ENCODE measurements at places on chromosomes 12 and 14. TPM values are rescaled to one million over a fixed set of nuclear protein-coding genes. Genes with fewer than 3 reads are reported as not detected.

DNA sequence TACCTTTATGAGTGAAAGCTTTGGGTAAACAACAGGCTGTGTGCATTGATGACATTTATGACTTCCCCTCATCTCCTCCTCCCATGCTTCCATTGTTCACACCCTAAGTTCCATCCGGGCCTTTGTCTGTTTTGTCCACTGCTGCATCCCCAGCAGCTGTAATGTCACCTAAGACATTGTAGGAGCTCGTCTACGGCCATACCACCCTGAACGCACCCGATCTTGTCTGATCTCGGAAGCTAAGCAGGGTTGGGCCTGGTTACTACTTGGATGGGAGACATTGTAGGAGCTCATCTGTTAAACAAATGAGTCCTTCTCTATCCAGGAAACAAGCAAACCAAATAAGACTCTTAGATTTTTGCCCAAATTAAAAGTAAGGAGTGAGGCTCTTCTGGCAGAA is 40.4 kb upstream of the SYCP3 start:
- H3K27ac ChIP-seq, result no peak overlapping the region
- DNase-seq, result no peak
- no peak overlapping the region for H3K4me3 ChIP-seq
- H3K27me3 ChIP-seq, result no peaks in the 10 kb centered on the region
- H3K4me1 ChIP-seq, result peaks cover 9% of the 10 kb centered on the region
- H3K36me3 ChIP-seq, result peaks cover 2% of the 10 kb centered on the region

GRCh38 chr14:53109105-53110041 is 43.8 kb downstream of the DDHD1 start:
- no peaks in the 10 kb centered on the region for H3K36me3 ChIP-seq
- no peak overlapping the region for H3K4me3 ChIP-seq
- no peak overlapping the region for H3K27ac ChIP-seq
- H3K27me3 ChIP-seq, result no peaks in the 10 kb centered on the region

DNA sequence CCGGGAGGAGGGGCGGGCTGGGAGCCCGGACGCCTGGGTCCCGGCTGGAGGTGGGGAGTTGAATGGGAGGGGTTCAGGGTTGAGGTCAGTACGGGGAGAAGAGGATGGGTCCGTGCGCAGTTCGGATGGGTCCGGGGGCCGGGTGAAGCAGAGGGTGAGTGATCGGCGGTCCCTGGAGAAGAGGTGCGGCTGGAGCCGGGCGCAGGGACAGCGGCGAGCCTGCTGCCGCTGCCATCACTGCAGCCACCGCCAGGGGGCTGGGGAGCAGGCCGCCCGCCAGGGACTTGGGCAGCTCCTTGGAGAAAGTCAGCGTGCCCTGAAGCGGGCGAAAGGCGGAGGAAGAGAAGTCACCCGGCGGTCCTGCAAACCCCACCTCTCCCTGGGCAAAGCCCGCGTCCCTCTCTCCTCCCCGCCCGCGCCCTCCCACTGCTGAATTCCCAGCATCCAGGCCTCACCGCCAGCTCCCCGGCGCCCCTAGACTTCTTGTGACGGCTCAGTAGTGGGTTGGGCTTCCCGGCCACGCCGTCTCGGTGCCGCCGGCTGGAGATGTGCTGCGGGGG is 6.0 kb upstream of the GPR84 start:
- H3K4me1 ChIP-seq, result peaks cover 10% of the 10 kb centered on the region
- H3K27me3 ChIP-seq, result no peaks in the 10 kb centered on the region
- H3K4me3 ChIP-seq, result peak overlapping the region; percentile 25
- DNase-seq, result peak; percentile 77
- no peak overlapping the region for H3K27ac ChIP-seq

Gene MDGA2
- total RNA-seq, result not detected

Gene KRT6A
- total RNA-seq, result not detected

DNA sequence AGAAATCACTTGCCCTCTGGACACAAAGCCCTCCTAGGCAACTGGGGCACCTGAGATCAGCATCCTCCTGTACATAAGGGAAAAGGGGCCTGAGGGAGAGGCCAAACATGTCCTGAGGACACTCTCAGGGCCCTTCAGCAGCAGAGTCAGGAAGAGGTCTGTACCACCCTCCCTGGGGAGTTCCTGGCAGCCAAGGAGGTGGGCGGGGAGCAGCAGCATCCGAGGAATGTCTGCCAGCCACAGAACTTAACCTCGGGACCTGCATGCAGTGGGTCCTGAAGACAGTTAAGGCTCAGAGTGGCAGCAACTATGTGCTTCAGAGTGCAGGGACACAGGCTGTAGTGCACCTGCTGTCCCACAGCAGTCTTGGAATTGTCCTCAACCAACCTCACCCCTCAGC is 62.1 kb downstream of the SPTB start:
- no peak overlapping the region for H3K27ac ChIP-seq
- DNase-seq, result no peak
- H3K4me3 ChIP-seq, result no peak overlapping the region
- H3K4me1 ChIP-seq, result no peaks in the 10 kb centered on the region
- peaks cover 63% of the 10 kb centered on the region for H3K27me3 ChIP-seq

Gene RABGGTA
- 27.2 TPM for total RNA-seq

Gene GDF3
- not detected for total RNA-seq

DNA sequence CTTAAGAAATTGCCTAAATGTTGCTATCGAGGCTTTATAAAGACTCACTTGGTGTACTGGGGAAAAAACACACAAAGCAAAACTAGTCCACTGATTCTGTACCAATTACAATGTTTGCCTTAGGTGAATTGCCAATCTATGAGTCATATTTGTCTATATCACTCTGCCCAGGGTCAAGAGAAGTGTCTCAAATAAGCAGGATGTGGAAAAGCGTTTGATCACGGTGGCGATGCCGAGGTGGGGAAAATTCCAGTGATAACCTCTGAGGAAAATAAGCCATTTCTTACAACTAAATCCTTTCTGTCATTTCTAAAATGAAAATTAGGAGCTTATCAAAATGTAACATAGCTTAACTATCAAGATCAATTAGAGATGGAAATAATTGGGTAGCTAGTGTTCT is 148.6 kb upstream of the DIO3 start:
- H3K27me3 ChIP-seq, result peaks cover 3% of the 10 kb centered on the region
- no peak overlapping the region for H3K4me3 ChIP-seq
- DNase-seq, result no peak
- H3K36me3 ChIP-seq, result no peaks in the 10 kb centered on the region

GRCh38 chr14:97976861-97977260 is 1179.7 kb downstream of the VRK1 start:
- H3K27ac ChIP-seq, result no peak overlapping the region
- no peak for DNase-seq
- no peaks in the 10 kb centered on the region for H3K27me3 ChIP-seq
- H3K4me1 ChIP-seq, result no peaks in the 10 kb centered on the region

Gene RASAL1
- not detected for total RNA-seq

DNA sequence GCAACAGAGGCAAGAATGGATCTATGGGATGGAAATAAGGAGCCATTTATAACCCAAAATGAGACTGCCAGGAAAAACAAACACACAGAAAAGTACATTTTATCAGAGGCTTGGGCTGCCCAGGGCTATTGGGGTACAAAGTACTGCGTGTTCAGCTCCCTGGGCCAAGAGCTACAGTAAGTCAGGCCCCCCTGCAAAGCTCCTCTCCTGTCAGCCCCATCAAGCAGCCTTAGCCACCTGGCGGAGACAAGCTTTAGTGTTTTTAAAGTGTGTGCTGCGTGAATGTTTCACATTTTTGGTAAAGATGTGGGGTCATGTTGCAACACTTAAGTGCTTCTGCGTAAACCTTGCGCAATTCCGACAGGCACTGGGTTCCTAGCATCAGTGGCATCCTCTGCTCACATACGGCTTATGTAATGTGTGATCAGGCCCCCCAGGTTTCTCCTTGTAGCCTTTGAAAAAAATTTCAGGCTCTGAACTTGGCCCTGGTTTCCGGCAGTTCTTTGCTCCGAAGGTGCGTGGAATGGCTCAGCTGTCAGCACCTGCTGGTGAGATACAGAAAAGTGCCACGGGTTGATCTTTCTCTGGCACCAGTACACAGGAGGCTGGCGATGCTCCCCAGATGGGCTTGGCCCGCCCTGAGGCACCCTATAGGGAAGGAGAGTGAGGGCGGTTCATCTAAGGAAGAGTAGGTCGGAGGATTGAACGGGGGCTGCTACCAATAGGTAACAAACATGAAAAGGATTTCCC is 198.7 kb upstream of the EEA1 start:
- no peaks in the 10 kb centered on the region for H3K36me3 ChIP-seq
- no peak overlapping the region for H3K27ac ChIP-seq
- H3K4me1 ChIP-seq, result peaks cover 8% of the 10 kb centered on the region
- no peaks in the 10 kb centered on the region for H3K27me3 ChIP-seq

Gene SIX1
- total RNA-seq, result 8.6 TPM

Measured in IMR-90 (cell line).